ENCODE measurements at places on chromosomes 4 and X.

DNA sequence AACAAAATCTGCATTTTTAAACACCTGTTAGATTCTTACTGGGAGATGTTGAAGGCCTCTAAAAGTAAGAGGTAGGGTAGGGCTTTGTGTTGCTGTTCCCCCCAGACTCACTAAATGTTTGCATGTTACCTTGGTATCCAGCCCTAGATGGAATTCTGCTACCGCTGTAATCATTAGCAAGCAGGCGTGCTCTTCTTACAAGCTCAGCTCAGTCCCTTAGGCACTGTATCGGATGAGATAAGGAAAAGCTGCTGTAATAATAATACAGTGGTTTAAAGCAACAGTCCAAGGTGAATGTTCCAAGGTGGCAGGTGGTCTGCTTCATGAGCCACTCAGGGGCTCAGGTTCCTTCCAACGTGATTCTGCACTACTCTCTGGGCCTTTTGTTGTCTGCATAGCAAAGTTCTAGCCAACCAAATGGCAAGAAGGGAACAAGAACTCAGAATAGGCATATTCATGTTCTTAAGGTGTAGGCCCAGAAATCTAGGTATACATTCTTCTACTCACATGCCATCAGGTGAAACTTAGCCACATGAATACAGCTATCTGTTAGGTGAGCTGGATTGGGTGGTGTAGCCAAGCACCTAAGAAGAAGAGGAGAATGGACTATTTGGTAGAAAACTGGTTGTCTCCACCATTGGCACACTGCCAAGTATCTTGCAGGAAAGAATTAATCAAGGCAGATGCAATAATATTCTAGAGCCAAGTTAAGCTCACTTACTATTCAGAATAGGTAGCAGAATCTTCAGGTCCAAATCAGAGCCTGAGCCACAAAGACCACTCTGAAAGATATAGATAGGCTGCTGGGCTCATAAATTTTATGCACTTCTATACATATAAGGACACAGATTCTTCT is 46.0 kb downstream of the COQ2 start:
- no peak for DNase-seq

- DNase-seq: no peak
Observed at GRCh38 chr4:82493721-82494425, 63.5 kb downstream of the ENOPH1 start.

DNA sequence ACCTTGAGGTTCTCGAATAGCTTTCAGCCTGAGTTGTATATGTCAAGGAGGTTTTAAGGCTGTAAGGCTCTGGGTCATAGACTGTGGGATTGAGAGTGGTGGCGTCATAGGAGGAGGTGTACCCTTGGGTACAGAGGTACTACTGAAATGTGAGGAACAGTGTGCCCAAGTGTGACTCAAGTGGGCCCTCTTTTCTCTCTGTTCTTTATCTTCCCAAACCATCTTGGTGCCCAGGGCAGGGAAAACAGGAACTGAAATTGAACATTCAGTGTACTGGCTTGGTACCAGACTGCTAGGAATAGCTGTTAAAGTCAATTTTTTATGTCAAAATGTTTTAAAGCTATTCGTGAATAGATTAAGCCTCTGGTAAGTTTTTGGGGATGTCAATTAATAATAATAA is 136.2 kb upstream of the RPS6KA3 start:
- DNase-seq: no peak

DNA sequence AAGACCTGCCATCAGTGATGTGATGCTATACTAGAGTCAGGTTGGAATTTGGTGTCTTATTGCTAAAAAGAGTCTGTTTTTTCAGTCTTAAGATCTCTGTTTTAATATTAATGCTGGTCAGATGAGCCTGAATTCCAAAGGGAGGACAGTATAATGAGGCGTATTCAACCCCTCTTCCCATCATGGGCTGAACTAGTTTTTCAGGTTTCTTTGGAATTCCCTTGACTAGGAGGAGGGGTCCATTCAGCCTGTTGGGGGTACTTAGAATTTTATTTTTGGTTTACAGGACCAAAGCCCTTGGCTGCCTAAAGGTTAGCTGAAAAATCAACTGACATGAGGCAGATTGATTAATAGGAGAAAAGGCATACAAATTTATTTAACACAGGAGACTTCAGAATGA is 24.1 kb upstream of the PI4K2B start:
- DNase-seq: no peak

- no peak for DNase-seq
Observed at GRCh38 chr4:16231570-16232245, 5.4 kb upstream of the TAPT1 start.

- DNase-seq: no peak
Observed at GRCh38 chr4:81747242-81747930, 275.7 kb upstream of the RASGEF1B start.

GRCh38 chr4:106364282-106364681 is 4.3 kb downstream of the GIMD1 start:
- no peak for DNase-seq
